ENCODE measurements at places on chromosomes 12 and 14.

GRCh38 chr14:63840981-63841380, 11.8 kb upstream of the SYNE2 start:
- no peak for DNase-seq

GRCh38 chr14:97943619-97944018, 1146.4 kb downstream of the VRK1 start:
- DNase-seq: no peak

DNA sequence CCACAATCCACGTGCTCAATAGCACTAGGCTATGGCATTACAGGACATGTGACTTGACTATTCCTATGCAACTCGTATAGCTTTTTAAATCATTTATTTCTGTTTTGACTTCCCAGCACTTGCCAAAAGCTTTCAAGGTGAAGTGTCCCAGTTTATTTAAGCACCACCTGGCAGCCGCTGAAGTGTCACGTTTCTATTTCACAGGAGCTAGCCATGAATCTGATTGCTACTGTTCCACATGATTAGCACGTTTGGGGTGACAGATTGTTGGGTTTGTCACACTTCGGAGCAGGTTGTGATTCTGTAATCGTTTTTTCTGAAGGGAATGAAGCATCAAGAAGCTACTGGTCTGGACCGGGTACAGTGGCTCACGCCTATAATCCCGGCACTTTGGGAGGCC, 39.9 kb upstream of the BICDL1 start:
- no peak for DNase-seq

- DNase-seq: no peak
Observed at GRCh38 chr12:55707841-55708694, at the start of gene ITGA7. TSS of gene ITGA7 (minus strand) at chr12:55707904. CDS start at chr12:55707682, 222 bp downstream.

- no peak for DNase-seq
Observed at GRCh38 chr12:53479331-53479730, 19.9 kb downstream of the MAP3K12 start.

- DNase-seq: no peak
Observed at GRCh38 chr12:98754095-98754494, 109.0 kb downstream of the APAF1 start.

GRCh38 chr14:31127690-31128089, 79.9 kb downstream of the HECTD1 start:
- no peak for DNase-seq

- no peak for DNase-seq
Observed at GRCh38 chr12:47945341-47945728, 18.1 kb upstream of the TMEM106C start.

DNA sequence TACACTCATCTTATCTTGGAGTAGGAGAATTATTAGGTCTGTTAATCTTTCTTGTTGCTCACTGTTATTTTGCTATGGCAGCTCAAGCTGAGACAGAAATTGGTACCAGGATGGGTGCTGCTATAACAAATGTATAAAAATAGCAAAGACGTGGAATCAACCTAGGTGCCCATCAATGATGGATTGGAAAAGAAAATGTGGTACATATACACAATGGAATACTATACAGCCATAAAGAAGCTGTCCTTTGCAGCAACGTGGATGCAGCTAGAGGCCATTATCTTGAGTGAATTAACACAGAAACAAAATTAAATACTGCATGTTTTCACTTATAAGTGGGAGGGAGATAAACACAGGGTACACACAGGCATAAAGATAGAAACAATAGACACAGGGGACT, 14.8 kb upstream of the LTA4H start:
- no peak for DNase-seq

GRCh38 chr14:80523518-80524117, 312.3 kb upstream of the DIO2 start:
- DNase-seq: no peak

DNA sequence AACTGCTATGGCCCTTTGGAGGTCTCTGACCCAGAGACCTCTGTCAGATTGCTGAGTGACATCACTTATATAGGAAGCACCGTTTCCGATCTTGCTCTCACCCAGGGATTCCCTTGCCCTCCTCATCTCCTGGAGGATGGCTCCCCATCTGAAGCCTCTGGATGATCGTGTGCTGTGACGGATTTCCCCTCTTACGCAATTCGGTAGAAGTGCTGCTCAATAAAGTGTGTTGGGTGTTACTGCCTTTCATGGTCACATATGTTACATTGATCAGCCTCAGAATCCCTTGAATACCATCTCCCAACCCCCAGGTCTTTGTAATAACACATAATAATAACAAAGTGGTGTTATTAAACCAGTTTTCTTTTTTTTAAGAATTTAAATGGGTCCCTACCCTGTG, 107.3 kb upstream of the CLEC14A start:
- no peak for DNase-seq
